ENCODE measurements at places on chromosomes 1 and 21.

- no peak for DNase-seq
Measured at GRCh38 chr1:76501586-76502219, 365.6 kb upstream of the ST6GALNAC5 start.

- no peak for DNase-seq
Measured at GRCh38 chr1:152926091-152926490, 17.7 kb downstream of the IVL start.

DNA sequence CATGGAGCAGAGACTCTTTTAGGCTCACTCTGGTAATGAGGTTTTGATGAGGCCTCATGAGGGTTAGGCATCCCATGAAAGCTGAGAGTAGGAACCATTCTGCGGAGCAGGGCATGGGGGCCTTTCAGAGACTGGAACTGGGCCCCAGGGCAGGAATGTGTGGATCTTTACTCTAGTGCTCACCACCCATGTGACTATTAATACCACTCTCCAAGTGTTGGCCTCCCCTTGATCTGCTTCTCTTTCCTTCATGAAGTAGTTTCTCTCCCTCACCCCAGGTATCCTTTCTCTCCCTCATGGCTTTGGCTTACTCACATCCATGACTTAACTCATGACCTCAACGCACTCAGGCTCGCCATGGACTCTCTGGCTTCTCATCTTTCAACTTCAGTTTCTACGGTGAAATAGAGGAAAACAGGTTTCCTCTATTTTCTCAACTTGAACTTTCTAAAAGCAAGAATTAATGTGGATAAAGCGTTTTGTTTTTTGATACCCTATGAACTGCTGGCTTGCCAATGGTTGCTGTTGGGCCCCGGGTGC is 50.5 kb upstream of the GADD45A start:
- no peak for DNase-seq

- DNase-seq = peak; percentile 40
Measured at GRCh38 chr1:241020851-241021697, 335.9 kb downstream of the RGS7 start.

- no peak for DNase-seq
Measured at GRCh38 chr1:21568809-21569385, 59.7 kb downstream of the ALPL start.

DNA sequence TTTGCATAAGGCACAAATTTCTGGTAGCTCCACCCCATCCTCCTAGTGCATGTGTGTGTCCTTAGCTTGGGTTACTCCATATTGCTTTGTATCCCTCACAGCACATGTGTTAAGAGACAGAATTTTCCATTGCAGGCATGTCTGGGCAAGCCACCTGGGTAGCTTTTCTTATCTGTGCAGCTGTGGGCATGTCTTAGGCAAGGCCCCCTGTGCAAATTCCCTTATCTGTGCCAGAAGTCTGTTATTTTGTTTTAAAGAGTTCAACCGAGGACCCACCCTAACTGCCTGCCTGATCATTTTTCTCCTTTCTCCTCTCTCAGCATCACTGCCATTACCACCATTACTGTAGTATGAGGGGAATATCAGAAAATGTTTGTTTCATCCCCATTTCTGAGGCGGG is 131.9 kb downstream of the CYYR1 start:
- no peak for DNase-seq

DNA sequence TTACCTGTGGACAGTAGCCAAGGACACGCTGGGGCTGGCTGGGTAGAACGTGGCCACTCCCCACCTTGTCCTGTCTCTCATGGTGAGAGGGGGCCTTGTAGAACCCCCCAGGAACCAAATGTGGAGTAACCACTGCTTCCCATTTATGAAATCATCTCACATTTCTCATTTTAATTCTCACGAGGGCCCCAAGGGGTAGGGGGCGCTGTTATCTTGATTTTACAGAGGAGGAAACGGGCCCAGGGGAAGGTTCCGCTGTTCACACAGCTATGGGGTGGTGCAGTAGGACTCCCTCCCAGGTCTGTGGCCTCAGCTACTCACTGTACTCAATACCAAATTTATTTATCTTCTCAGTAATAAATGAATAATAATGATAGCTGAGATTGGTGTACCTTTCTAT is 5.5 kb downstream of the SMPDL3B start:
- peak; percentile 6 for DNase-seq

- no peak for DNase-seq
Measured at GRCh38 chr1:153552335-153552734, 3.3 kb upstream of the S100A3 start.
